Dermis microvascular lymphatic vessel endothelial cell (primary cell): ENCODE measurements at places on chromosomes 13 and 19.
A peak's percentile ranks its signal among the peaks of the same experiment; 100 is the strongest.

DNA sequence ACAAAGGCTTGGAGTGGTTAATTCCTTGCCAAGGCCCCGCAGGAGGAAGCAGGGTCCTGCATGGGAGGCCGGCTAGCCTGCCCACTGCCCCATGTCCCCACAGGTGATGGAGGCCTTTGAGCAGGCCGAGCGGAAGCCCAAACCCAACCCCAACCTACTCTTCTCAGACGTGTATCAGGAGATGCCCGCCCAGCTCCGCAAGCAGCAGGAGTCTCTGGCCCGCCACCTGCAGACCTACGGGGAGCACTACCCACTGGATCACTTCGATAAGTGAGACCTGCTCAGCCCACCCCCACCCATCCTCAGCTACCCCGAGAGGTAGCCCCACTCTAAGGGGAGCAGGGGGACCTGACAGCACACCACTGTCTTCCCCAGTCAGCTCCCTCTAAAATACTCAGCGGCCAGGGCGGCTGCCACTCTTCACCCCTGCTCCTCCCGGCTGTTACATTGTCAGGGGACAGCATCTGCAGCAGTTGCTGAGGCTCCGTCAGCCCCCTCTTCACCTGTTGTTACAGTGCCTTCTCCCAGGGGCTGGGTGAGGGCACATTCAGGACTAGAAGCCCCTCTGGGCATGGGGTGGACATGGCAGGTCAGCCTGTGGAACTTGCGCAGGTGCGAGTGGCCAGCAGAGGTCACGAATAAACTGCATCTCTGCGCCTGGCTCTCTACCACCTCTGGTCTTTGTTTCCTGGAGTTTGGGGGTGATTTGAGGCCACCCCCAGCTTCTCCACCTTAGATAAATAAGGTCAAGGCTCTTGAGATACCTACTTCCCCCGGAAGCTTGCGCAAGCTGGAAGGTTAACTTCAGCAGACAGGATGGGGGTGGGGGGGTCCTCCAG is 2.6 kb downstream of the B3GNT8 start:
- DNase-seq = no peak

DNA sequence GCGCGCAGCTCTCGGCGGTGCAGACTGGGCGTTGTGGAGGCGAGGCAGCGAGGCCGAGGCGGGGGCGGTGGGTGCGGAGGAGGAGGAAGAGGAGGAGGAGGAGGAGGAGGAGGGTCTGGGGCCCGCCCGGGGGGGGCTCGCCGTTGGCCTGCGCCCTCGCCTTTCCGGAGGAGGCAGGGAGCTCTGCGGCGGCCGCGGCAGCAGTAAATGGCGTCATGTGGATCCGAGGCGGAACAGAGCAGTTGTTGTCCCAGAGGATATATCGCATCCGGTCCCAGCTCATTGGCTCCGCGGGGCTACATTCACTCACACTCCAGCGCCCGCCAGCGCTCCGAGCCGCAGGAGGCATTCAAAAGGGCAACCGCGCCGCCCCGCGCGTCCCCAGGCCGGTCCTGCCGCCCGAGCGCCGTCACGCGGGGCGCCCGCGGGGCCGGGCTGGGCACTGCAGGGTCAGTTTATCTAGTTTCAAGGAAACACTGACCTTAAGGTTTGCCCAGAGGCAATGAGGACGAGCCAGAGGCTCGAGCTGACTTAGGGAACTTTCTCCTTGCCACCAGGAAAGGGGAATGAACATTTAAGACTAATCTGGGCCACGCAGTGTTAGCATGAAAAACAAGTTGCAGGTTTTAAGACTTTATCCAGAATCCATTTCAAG is at the start of gene SPRY2:
Gene SPRY2, minus strand, starts transcription at position 26 of the 655 bp plus-strand sequence. CDS start 3,421 bp downstream, outside the sequence.
- peak; percentile 96 for DNase-seq

DNA sequence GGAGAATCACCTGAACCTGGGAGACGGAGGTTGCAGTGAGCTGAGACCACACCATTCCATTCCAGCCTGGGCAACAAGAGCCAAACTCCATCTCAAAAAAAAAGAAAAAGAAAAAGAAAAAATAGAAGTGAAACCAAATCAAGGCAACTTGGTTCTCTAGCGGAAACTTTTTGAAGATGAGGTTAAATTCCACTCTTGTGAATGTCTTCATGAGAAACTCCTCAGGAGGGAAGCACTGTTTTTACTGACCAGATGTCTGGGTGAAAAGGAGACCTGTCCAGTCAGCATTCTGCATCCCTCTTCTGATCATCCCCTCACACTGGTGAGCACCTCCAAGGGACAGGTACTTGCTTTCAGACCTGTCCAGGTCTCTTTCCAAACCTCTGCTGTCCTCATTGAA is 15.8 kb downstream of the BRD4 start:
- DNase-seq = no peak

- DNase-seq = peak; percentile 76
Observed at GRCh38 chr19:49150106-49150943, 4.9 kb downstream of the HRC start.

GRCh38 chr13:73039201-73040108 is 19.4 kb upstream of the KLF5 start:
- DNase-seq = no peak

GRCh38 chr19:38649305-38650171 is 2.1 kb downstream of the ACTN4 start:
- DNase-seq = no peak

- no peak for DNase-seq
Observed at GRCh38 chr19:5851302-5851701, at the start of gene FUT3. FUT3 (minus strand) TSS chr19:5851449.

GRCh38 chr13:87792878-87793277 is 121.7 kb downstream of the SLITRK5 start:
- DNase-seq = no peak

GRCh38 chr13:44340508-44340907 is 33.1 kb upstream of the SERP2 start:
- DNase-seq = no peak

DNA sequence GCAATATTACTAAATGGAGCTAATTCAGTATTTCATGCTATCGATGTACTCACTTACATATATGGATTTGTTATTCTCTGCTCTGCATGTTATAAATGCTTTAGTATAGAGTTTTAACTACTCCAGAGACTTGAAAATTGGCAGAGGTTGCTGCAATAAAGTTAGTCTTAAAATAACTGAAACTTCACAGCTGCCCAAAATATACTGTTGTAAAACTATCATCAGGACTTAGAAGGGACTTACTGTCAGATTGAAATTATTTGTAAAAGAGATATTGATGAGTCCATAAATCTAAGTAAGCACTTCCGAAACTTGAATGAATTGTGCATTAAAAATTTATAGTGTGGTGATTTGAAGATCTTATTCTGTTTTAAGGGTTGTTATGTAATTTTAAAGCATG is 1178.2 kb upstream of the PCDH20 start:
- no peak for DNase-seq

GRCh38 chr13:107864543-107865317 is 350.6 kb downstream of the LIG4 start:
- peak; percentile 47 for DNase-seq

DNA sequence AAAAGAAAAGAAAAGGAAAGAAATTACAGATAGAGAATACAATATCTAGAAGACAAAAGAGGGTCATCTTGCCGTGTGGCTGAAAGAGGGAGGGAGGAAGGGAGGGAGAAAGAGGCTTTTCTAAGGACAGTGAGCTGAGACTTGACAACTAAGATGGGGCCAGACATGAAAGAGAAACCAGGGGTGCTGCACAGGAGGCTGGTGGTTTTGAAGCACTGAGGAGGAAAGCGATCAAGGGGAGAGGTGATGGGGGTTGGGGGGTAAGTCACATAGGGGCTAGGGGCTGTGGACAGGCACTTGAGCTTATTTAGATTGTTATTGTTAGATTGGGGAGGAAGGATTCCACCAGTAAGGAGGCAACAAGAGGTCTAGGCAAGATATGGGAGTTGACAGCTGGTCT is 17.3 kb downstream of the PNPLA6 start:
- DNase-seq = no peak

GRCh38 chr19:40588110-40588854 is 11.6 kb downstream of the SHKBP1 start:
- DNase-seq = peak; percentile 48
